ENCODE measurements at places on chromosomes 1 and 21. TPM values are rescaled to one million over a fixed set of nuclear protein-coding genes. Genes with fewer than 3 reads are reported as not detected.

DNA sequence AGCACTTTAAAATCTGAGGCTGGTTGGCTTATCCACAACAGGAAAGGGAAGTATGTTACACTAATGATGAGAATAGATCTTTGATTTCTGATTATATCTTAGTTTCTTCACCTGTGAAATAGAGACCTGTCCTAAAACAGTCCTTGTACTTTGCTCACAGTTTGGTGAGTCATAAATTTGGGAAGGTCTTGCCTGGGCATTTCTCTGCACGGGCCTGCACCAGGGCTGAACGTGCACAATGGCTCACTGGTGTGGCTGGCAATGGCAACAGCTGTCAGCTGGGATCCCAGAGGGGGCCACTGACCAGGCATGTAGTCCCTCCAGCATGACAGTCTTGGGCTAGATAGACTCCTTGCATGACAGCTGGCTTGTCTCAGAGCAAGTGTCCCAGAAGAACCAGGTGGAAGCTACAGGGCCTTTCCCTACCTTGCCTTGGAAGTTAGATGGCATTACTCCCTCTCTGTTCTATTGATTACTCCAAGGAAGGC, 367.4 kb downstream of the DISC1 start:
- DNase-seq, result no peak
- no peaks in the 10 kb centered on the region for H3K36me3 ChIP-seq
- H3K27ac ChIP-seq, result no peak overlapping the region
- no peaks in the 10 kb centered on the region for H3K27me3 ChIP-seq

DNA sequence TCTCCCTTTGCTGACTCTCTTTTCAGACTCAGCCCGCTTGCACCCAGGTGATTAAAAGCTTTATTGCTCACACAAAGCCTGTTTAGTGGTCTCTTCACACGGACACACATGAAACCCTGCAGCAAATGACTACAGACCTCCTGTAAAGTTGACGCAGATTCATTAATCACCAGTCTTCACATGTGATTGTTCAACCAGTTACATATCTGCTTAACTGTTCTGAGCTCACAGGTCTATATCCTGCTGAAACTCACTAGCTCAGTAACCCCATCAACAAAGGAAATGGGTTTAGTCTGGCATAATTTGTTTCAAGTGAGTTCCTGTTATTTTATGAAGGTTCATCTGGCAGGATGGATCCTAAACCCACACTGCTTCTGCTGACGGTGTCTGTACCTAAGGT, 68.4 kb upstream of the GJA8 start:
- no peak for DNase-seq
- H3K27me3 ChIP-seq, result no peaks in the 10 kb centered on the region
- H3K4me1 ChIP-seq, result peaks cover 5% of the 10 kb centered on the region
- no peak overlapping the region for H3K4me3 ChIP-seq
- no peaks in the 10 kb centered on the region for H3K36me3 ChIP-seq
- no peak overlapping the region for H3K27ac ChIP-seq

Gene NGF
- 0.40 TPM for total RNA-seq

Gene DIRAS3
- 3.5 TPM for total RNA-seq

Gene CELF3
- total RNA-seq, result 0.31 TPM

Gene APCS
- total RNA-seq, result not detected

Gene KRTAP13-2
- not detected for total RNA-seq

Gene TSPAN1
- 174 TPM for total RNA-seq

DNA sequence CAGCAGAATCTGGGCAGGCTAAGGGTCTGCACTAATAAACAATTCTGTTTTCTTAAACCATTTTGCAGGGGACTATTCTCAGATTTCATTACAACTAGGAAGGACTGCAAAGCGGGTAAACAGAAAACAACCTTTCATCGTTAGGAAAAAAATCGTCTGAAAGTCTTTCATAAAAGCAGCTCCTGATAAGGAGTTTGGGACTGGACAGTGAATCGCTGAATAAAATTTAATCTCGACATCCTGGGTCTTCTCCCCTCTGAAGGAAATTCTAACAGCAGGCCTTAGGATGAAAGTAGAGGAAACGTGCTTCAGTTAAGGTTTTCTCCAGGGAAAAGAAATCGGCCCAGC, 471 bp upstream of the MTF2 start:
- peak; percentile 32 for DNase-seq
- peaks cover 4% of the 10 kb centered on the region for H3K4me1 ChIP-seq
- peak overlapping the region; percentile 82 for H3K4me3 ChIP-seq
- H3K36me3 ChIP-seq, result no peaks in the 10 kb centered on the region
- H3K27me3 ChIP-seq, result no peaks in the 10 kb centered on the region
- peak overlapping the region; percentile 88 for H3K27ac ChIP-seq

- H3K4me3 ChIP-seq, result no peak overlapping the region
- H3K36me3 ChIP-seq, result peaks cover 19% of the 10 kb centered on the region
- H3K27ac ChIP-seq, result no peak overlapping the region
- DNase-seq, result no peak
Measured at GRCh38 chr1:10347109-10347508, 51.8 kb upstream of the PGD start.

DNA sequence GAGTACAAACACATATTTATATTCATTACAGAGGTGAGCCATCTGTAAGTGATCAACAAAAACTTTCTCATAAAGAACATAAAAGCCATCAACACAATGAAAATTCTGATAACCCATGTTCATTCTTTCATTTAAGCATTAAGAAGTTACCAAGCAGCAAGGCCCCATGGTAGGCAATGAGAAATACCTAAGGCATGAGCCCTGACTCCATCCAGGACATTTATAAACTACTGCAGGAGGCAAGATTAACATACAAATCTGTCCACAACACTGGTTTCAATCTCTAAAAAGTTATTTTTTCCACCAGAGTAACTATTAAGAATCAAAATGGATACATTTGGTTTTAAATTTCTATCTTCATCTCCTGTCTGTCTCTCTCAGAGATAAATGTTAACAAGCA, 76.1 kb downstream of the SIPA1L2 start:
- H3K4me3 ChIP-seq, result no peak overlapping the region
- no peak overlapping the region for H3K27ac ChIP-seq
- no peaks in the 10 kb centered on the region for H3K36me3 ChIP-seq
- no peaks in the 10 kb centered on the region for H3K27me3 ChIP-seq
- no peak for DNase-seq

GRCh38 chr1:240271081-240271480, 179.4 kb downstream of the FMN2 start:
- no peaks in the 10 kb centered on the region for H3K36me3 ChIP-seq
- H3K4me3 ChIP-seq, result no peak overlapping the region
- no peak for DNase-seq
- H3K4me1 ChIP-seq, result no peaks in the 10 kb centered on the region

Gene EPHB2
- total RNA-seq, result 8.5 TPM

All from lung (tissue), 17 donors.